HFF-Myc (cell line): ENCODE measurements at places on chromosomes 4 and X.

- DNase-seq, result no peak
These were observed 342.3 kb downstream of the HNRNPD start for GRCh38 chr4:82031376-82031927.

DNA sequence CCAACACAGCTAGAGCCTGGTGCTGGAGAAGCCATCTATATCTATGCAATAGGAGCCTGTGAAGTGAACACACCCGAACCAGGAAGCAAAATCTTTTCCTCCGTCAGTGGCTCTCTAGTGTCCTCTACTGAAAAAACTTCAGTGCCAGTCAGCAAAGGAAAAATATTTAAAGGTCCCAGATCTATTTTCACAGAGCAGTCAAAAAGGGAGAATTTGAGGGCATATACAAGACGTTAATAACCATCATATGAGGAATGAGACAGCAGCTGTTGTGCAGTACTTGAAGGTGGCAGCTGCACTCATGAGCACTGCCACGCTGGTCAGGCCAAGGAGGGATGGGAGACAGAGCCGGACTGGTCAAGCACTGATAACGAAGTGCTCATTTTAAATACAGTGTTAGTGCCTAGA, 14.4 kb downstream of the MCUB start:
- no peak for DNase-seq

GRCh38 chr4:45063696-45064095, 337.3 kb upstream of the GNPDA2 start:
- DNase-seq, result no peak

DNA sequence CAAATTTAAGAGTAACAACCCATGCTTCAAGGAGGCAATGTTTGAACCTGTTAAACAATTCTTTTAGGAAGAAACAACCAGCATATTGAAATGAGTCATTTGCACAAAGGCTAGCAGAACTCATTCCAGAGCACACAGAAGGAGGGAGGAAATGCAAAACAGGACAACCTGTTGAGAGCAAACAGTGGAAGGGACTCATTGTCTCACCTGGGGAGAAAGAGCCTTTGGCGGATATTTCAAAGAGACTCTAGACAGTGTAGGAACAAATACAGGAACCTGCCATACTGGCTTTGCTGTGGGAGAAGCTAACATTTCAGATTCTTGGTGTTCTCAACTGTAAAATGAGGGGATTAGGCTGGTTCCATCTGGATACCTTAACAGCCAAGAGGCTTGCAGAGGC, 14.8 kb upstream of the RASGEF1B start:
- DNase-seq, result no peak

DNA sequence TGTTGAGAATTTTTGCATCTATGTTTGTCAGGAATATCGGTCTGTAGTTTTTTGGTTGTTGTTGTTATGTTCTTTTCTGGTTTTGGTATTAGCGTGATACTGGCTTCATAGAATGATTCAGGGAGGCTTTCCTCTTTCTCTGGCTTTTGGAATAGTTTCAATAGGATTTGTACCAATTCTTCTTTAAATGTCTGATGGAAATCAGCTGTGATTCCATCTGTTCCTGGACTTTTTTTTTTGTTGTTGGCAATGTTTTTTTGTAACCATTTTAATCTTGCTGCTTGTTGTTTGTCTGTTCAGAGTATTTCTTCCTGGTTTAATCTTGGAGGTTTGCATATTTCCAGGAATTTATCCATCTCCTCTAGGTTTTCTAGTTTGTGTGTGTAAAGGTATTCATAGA, 81.5 kb upstream of the GK2 start:
- DNase-seq, result no peak

- DNase-seq, result no peak
These were observed 525.3 kb upstream of the MAGEB2 start for GRCh38 chrX:29690061-29690460.

DNA sequence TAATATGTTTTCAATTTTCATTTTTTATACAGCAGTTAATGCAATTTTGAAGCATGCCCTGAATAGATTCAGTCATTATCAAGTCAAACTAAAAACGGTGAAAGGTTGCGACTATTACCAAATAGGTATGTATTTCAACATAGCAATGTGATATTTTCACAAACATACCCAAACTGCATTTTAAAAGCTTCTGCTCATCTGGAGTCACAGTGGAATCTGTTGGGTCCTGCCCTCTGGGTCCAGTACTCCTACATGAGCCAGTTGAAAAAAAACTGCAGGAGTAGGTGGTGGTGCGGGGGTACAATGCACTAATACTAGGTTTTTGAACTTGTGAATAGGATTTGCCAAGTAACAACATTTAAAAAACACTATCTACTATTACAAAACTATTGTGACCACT, 938 bp downstream of the GPR34 start:
- DNase-seq, result no peak

- DNase-seq, result no peak
These were observed 200.3 kb upstream of the BCOR start for GRCh38 chrX:40298069-40298468.

DNA sequence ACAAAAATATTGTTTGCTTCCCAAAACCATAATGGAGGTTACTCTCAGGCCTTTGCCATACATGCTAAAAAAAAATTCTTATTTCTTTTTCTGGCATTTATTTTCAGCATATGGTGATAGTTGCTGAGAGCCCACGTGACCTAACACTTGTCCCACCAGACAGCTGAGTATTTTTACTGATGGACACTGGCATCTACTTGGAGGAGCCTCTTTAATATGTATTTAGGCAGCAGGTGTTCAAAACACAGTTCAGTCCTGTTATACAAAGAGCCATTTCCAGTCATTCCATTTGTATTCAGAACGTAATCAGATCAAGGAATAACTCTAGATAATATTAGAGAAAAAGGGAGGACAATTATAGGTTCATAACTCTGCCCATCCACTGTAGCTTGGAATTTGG, 95.5 kb downstream of the CXCL13 start:
- DNase-seq, result no peak

GRCh38 chrX:114532111-114532805, 51.6 kb upstream of the HTR2C start:
- DNase-seq, result no peak
